CD4-positive, alpha-beta memory T cell (primary cell): ENCODE measurements at places on chromosomes 1 and 21.

DNA sequence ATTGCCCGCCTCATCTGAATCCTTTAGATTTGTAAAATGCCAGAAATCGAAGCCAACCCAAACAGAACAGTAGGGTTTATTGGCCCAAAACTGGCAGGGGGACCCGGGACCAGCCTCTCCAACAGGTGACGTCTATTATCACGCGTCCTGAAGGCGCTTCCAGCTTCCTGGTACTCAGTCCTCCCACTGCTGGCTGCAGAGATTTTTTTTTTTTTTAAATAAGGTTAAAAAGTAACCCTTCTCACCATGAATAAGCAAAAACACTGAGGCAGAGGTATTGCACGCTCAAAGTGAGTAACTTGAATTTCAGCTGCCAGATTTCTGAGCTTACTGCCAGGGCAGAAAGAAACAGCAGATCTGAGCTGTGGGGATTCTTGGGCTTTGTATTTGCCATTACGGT lies 54.4 kb upstream of the GCLM start:
- DNase-seq, result no peak

DNA sequence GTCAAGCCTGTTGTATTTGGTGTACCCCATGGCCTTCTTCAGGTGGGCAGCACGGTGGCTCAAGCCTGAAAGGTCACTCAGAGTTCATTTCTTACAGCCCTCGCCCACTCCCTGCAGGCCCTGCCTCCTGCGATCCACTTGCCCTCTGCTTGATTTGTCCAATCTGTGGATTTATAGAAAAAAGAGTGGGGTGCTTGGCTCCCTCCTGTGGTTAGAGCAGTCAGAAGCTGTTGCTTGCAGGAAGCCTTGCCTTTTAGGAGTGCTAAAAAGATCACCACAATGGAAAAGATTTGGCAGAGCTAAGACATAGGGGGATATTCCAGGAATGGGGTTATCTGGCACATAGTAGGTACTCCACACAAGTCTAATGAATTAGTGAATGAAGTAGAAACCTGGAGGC lies 108.0 kb upstream of the TRABD2B start:
- DNase-seq, result no peak

DNA sequence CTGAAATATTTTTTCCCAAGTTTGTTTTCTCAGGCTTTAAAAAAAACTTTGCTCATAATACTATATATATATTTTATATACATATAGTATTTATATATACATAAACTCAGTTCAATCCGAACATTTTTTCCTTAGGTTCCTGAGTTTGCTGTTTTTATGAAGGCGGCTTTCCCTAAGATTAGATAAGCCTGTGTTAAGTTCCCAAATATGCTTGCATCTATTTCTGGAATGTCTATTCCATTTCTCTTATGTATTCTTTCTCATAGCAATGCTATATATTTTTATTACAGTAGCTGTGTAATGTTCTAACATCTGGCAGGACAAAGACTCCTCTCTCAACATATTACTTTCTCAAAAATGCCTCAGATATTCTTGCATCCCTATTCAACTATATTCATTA lies 45.9 kb downstream of the ADSS2 start:
- DNase-seq, result no peak

DNA sequence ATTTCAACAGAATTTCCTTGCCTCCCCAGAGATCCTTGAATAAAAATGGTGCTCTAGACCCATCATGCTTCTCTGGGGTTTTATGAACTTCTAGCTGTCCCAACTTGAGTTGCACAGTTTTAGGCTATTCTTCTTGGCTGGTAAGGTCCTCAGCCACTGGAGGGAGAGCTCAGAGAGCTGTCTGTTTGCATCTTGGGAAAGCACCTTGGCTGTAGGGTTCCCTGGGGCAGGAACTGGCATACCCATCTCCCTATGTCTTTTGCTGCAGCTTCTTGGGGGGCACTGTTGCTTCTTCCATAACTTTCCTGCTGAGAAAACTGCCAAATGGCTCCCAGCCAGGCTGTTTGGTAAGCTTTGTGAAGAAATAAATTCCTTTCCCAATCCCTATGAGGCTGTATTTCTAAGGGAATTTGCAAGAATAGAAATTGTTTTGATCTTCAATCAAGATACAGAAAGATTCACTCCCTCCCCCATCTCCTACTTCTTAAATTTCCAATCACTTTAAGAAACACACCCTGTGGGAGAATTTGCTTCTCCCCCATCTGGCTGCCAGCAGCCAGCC lies 8.2 kb upstream of the FMOD start:
- DNase-seq, result no peak

DNA sequence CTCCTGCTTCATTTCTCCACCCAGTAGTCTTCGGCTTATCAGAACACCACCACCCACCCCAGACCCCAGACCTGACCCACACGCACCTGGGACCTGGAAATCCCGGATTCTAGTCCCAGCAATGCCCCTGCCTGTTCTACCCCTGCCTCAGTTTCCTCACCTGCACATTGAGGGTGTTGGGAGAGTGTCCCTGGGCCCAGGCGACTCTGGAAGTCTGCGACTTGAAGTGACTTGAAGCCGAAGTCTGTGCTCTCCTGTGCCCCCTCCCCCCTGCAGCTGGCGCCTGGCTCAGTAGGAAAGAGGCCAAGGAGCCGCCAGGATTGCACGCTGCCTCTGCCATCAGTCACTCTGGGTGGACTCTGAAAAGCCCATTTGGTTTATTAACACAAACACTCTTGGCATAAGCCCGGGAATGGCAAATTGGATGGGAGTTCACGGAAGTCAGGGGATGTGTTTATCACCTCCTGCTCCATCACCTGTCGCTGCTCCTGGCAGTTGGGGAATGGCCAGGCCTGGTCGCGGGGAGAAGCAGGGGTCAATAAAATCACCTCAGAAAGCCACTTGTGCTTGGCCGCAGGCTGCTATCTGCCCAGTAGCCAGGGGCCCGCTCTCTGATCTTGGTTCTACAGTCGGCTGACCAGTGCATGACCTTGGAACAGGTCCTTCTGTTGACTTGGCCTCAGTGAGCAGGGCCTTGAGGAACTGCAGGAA lies 132.7 kb downstream of the ACTL8 start:
- no peak for DNase-seq

DNA sequence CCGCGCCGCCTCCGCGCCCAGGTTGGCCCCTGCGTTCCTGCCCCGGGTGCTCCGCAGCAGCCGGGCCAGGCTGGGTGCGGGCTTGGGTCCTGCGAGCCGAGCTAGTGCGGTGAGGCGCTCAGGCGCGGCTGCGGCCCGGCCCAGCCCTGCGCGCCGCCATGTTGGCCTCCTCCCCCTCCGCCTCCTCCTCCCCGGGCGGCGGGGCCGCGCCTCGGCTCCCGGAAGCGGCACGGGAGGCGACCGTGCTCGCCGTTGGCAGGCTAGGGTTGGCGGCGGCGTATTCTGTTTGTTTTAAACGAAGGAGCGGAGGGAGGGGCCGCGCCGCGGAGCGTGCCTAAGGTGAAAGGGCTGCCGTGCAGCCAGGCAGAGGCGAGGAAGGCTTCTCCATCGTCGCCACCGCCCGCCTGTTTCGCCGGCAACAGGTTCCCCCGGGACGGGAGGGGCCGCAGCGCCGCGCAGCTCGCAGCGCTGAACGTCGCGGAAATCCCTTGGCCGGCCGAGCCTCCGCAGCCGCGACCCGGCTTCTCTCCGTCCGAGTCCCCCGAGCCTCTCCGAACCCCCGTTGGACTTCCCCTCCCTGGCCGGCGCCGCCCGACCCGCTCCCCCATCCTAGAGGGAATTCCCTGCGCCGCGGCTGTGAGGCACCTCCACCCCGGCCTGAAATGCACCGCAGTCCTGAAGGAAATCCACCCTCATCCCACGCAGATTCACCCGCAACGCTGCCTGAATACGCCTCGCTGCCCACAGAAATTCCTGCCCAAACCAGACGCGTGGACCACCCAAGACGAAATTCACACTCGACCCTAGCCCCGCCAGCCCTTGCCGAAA lies at the start of gene USP24:
Gene USP24, minus strand, starts transcription at position 171 of the 828 bp plus-strand sequence. CDS start 251 bp downstream, outside the sequence.
- DNase-seq, result peak; percentile 88

DNA sequence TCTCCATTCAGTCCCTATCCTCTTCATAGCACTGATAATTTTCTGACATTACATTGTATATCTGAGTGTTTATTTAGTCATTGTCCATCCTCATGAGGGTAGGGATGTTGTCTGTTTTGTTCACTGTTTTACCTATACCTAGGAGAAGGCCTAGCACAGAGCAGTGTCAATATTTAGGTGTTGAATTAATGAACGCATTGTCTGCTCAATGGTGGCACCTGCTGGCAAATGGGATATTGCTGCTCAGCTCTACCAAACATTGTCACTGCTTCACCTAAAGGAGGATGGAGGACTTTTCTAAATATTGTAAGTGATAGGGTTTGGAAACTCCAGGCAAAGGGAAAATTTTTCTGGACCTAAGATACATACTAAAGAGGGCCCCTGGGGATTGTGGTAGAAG lies 243.9 kb downstream of the RRAGC start:
- DNase-seq, result no peak

DNA sequence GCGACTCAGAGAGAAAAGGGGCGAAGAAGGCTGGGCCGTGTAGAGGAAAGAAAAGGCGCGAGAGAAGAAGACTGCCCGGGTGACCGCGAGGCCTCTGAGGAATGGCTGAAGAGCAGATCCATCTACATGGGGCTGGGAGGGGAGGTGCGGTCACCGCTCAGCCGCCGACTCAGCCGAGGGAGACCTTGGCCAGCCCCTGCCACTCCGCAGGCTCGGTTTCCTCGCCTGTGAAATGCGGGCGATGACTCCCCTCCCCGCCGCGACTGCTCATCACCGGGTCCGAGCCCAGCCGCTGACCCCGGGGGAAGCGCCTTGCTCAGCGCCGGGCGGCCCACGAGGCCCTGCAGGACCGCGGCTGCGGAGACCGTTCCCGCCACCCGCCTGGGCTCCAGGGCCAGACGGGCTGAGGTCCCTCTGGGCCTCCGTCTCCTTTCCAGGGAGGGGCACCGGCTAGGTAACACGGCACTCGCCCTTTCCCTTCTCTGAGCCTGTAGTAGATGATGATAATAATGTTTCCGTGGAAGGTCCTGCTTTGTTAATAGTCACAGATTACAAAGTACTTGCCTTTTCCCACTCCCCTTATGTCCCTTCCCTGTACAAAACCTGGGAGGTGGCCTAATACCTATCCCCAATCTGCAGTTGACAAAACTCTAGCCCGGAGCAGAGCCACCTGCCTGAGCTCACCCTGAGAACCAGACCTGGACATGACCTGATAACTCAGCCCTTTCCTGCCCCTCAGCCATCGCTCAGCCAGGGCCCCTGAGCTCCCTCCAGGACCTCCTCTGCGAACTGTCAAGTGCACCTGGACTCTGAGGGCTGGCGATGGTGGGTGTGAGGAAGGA lies 1.6 kb upstream of the BSND start:
- no peak for DNase-seq

- no peak for DNase-seq
Observed at GRCh38 chr1:217911908-217912307, 280.8 kb downstream of the SPATA17 start.

DNA sequence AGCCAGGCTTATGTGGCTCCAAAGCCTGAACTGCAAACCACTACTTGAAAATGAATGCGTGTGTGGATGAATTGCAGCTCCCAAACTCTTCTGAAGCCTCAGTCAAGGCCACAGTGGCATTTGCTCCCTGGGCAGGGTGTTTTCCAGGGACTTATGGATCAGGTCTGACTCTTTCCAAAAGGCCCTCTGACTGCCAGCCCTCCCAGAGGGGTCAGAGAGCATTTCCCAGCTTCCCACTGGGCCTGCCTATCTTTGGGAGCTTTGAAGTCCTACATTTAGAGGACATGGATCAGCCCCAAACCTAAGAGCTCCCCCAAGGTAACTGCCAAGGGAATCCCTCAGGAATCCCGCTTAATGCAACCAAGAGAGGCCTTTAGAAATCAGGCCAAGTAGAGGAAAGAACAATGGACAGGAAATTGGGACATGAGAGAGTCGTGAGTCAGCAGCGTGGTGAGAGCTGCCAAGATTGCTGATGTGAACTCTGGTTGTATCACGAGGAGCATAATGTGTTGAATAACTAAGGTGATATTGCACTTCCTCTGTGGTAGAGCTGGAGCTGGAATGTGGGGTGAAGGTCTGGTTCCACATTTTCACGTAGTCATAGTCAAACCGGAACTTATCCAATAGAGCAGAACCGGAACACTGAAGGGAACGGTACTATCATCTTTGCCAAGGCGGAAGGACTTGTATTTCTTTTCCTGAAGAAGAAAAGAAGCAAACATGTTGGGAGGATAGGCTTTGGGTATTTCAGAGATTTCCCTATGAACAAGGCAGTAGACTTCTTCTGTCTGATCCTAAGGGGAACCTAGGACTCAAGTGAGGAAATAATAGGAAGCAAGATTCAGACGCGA lies 99.4 kb upstream of the JUN start:
- no peak for DNase-seq

DNA sequence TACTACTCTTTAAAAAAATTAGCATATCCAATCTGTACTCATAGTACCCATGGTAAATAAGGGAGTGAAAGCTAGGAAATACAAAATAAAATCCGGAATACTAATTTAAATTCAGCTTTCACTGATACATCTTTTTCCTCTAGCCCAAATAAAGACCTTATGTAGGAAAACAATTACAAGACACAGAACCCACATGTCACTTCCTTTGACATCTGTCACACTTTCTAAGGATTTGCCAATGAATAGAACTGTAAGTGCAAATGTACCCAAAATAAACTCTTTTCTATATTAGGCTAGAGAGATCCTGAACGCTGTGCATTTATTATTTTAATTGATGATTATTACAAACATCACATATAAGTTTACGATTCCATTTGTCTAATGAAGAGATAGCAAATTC lies 393.0 kb downstream of the LRRIQ3 start:
- no peak for DNase-seq

DNA sequence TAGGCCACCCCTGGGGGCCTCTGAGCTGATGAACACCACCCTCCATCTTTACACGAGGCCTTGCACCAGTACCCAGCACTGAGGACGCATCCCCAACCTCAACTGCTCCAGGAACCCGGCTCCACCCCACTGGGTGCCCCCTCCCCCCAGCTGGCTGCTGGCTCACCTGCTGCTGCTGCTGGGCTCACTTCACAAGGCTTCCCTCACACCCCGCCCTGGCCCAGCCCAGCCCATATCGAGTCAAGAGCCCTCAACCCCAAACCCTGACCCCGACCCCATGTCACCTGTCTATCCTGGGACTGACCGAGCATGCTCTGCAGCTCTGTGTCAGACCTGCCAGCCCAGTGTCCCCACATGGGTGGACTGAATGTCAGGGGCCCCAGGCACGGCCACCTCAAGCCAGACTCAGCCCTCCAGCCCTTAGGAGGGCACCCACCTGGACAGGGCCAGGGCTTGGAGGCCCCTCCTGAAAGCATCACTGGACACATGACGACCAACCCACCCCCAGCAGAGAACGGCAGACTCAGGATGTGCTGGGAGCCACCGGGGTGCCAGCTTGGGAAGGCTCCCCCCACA lies 21.4 kb downstream of the WNT9A start:
- no peak for DNase-seq

- DNase-seq, result no peak
Observed at GRCh38 chr1:115012006-115012405, 17.6 kb upstream of the TSHB start.

- no peak for DNase-seq
Observed at GRCh38 chr1:22665752-22666151, 12.7 kb downstream of the C1QB start.
